ENCODE measurements at places on chromosomes 6 and 20.
A peak's percentile ranks its signal among the peaks of the same experiment; 100 is the strongest.

DNA sequence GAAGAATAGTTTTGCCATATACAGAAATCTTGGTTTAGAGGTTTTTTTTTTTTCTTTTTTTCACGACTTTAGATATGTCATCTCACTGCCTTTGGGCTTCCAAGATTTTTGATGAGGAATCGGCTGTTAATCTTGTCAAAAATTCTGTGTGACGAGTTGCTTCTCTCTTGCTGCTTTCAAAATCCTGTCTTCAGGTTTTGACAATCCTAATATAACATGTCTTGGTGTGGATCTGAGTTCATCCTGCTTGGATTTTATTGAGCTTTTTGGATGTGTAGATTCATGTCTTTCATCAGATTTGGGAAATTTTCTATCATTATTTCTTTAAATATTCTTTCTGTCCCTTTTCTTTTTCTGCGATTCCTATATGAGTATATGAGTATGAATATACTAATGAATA is 61.1 kb downstream of the PLCG1 start:
- no peak for DNase-seq

- DNase-seq = no peak
Observed at GRCh38 chr6:45942953-45943352, 72.7 kb downstream of the CLIC5 start.

DNA sequence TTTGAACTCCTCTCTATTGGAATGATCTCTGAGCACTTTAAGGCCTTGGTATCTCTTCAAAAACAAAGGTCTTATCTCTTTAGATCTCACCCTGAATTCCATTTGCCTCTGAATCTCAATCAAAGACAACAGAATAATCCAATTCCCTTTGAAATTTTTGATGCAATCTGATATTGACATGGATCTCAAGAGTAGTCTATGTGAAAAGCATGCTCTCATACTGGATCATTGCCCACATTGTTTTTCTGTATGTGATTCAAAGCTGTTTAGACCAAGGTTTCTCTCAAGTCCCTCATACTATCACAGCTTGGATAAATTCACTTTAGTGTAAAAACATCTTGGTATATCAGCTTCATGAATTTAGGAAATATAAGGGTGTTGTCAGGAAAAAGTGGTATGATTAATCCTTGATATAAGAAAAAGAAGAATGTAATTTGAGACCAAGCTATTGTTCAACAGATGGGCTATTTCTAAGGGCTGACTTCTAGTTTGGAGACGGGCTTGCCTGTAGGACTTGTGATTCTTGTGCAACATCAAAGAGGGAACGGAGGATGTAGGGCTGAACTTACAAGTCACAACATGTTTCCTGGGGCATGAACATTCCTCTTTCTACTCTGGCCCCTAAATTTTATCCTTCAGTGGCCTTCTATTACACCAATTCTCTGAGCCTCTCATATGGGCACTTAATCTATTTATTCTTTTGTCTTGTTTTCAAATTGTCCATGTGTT is 77.9 kb upstream of the CITED2 start:
- DNase-seq = no peak

- no peak for DNase-seq
Observed at GRCh38 chr6:25576919-25577318, 75.1 kb upstream of the SCGN start.

GRCh38 chr6:81126150-81126549 is 626.3 kb downstream of the TENT5A start:
- DNase-seq = no peak

DNA sequence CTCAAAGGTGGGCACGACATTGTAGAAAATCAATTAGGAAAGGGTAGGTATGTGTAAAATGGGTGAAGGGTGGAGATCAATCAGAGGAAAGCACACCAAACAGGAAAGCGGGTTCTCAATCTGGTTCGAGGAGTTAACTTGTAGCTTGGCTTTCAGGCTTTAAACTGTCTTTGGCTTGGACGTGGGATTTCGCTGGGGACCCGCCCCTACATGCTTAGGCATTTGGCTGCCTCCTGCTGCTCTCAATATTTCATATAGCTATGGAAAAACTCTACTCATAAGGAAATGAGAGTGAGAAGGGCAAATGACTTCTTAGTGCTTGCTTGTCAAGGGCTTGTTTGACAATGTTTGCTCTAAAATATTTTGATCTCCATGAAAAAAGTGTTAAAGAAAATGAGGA is 38.1 kb upstream of the PDE7B start:
- DNase-seq = no peak

DNA sequence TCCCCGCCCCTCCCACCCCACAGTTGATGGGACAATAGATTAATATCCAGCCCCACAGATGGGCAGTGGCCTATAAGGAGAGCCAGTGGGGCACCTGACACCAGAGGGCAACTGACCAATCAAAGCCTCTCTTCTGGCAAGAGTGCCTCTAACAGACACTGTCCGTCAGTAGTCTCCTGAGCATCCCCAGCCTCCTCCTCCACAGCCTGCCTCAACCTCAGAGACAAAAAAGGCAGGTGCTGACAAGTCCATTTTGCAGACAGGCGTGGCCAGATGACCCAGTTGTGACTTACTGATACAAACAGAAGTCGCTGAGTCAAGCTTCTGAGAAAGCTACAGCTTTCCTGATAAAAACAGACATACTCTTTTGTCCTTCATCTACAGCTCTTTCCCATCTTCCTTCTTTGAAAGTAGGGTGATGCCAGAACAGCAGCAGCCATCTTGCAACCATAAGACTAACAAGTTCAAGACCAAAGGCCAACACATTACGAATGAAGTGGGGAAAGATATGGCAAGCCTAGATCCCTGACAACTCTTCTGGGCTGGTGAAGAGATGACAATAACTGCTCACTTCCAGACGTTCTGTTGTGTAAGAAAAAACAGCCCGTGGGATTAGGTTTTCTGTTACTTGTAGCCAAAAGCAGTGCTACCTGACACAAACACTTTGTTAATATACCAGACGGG is 12.3 kb downstream of the PPIL1 start:
- DNase-seq = no peak

DNA sequence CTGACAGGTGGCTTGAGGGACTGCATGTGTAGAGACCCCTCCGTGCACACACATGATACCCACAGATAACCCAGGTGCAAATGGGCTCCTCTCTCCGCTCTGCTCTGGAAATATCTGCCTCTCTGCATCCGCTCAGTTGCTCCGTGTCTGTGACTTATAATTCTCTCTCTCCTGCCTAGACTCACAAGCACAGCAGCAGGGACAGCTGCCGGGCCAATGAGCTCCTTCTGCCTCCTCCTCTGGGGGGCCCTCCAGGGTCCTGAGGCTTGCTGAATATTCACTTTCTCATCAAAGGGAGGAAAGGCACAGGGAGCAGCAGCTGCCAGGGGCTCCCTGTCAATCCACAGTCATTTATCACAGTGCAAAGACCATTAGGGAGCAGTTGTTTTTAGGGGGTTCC is 24.1 kb downstream of the LRFN2 start:
- no peak for DNase-seq

- DNase-seq = no peak
Observed at GRCh38 chr6:98827295-98828159, 6.8 kb upstream of the POU3F2 start.

DNA sequence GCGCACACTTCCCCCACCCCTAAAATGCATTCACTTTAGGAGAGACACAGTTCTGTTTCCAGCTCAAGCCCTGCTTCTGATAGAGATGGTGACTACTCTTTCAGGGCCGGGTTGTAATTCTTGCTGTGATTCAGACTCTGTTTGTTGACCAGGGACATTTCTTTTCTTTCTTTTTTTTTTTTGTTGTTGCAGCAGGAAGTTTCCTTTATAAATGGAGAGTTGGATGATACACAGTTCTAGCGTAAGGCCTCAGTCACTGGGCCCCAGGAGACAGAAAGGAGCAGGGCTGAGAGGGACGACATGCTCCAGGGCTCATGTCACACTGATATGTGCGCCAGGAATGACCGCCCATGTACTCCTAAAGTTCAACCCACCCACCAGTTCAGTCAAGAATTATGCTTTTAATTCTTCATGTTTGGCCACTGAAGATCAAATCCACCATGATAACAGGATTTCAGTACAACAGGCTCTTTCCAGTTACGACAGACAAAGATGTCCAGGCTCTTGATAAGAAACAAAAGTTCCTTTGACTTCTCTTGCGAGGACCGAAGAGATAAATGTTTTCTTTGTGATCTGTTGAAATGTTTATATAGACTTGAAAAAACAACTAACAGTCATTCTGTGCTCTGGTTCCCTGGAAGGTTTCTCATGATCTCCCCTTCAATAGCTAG is 142.5 kb downstream of the CD164 start:
- DNase-seq = no peak

GRCh38 chr20:10832141-10832540 is 158.3 kb upstream of the JAG1 start:
- no peak for DNase-seq

- no peak for DNase-seq
Observed at GRCh38 chr6:44064089-44064947, 62.9 kb downstream of the MRPL14 start.

GRCh38 chr6:165049362-165049761 is 260.0 kb downstream of the C6orf118 start:
- peak; percentile 42 for DNase-seq

GRCh38 chr6:70954750-70955149 is 2.1 kb downstream of the B3GAT2 start:
- no peak for DNase-seq

DNA sequence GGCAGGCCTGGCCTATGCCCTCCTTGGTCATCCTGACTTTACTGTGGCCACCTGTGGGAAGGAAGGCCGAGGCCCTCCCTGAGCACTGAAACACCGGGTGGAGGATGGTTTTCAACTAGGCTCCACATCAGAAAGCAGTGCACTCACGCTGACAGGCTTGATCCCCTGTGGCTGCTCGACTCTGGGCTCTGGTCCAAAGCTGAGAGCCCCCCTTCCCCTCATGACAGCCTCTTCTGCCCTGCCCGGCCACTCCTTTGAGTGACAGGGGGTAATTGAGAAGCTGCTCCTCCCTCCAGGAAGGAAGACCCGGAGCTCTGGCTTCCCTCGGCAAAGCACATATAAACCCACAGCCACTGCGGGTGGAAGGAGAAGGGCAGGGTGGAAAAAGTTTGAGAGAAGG is 43.6 kb downstream of the MUC22 start:
- DNase-seq = no peak

DNA sequence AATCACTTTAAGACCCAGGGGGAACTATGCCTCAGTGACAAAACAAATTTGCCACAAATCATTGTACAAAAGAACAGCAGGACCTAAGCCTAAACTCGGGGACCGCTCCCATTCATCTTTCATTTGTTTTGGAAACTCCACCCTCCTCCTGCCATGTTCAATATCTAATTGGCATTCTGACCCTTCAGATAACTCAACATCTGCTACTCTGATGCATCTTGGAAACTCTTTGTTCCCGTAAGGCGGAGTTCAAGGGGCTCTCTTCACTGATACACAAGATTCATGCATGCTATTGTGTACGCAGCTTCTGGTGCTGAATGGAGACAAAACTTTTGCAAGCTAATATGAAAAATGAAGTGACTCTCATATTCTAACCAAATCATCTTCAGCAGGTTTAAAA is 187.6 kb downstream of the ZFP64 start:
- DNase-seq = no peak

GRCh38 chr20:15843777-15844176 is 729.5 kb downstream of the KIF16B start:
- DNase-seq = no peak
